GM04504 (cell line): ENCODE measurements at places on chromosomes 5 and 9.

DNA sequence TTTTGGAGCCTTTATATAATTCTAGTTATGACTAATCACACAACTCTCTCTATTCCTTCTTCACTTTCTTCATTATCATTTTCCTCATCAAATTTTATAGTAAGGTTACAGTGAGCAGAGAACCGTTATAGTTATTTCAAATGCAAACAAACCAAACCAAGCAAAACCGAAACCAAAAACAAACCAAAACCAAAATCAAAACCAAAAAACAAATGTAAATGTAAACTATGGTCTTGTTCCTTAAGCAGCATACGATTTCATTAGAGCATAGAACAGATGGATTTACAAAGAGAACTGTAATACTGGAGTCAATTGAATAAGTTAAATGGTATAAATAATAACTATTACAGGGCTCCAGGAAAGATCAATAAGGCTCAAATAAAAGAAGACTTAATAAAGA, 447.1 kb downstream of the LRRC70 start:
- no peak for DNase-seq

- peak; percentile 42 for DNase-seq
Measured at GRCh38 chr9:106799152-106799551, 63.8 kb upstream of the ZNF462 start.

GRCh38 chr5:170892196-170892595, 30.4 kb downstream of the RANBP17 start:
- no peak for DNase-seq

DNA sequence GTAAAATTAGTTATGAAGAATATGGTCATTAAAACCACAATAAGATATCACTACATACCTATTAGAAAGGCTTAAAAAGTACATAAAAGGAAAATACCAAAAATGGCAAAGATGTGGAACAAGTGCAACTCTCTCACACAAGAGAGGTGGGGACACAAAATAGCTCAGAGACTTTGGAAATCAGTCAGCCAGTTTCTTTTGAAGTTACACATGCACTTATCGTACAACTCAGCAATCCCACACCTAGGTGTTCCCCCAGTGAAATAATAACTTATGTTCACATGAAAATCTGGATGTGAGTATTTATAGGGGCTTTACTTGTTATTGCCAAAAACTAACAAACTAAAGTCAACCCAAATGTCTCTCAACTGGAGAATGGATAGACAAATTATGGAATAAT, 9.8 kb upstream of the RICTOR start:
- DNase-seq = no peak

- no peak for DNase-seq
Measured at GRCh38 chr5:39555788-39556187, 131.0 kb upstream of the DAB2 start.
